ENCODE measurements at places on chromosomes 1 and 21. TPM values are rescaled to one million over a fixed set of nuclear protein-coding genes. Genes with fewer than 3 reads are reported as not detected.

- H3K4me1 ChIP-seq = peaks cover 24% of the 10 kb centered on the region
- DNase-seq = peak; percentile 33
- no peaks in the 10 kb centered on the region for H3K36me3 ChIP-seq
- H3K27me3 ChIP-seq = peaks cover 32% of the 10 kb centered on the region
Measured at GRCh38 chr1:156245451-156246232, 2.2 kb downstream of the PAQR6 start.

Gene HOOK1
- 7.8 TPM for total RNA-seq

GRCh38 chr1:232634096-232634495 is 4.2 kb upstream of the SIPA1L2 start:
- no peaks in the 10 kb centered on the region for H3K27me3 ChIP-seq
- peak; percentile 74 for DNase-seq

Gene LCE6A
- not detected for total RNA-seq

GRCh38 chr21:38525454-38525853 is 27.2 kb upstream of the ERG start:
- no peak overlapping the region for H3K27ac ChIP-seq
- H3K4me3 ChIP-seq = no peak overlapping the region
- no peaks in the 10 kb centered on the region for H3K4me1 ChIP-seq
- no peak for DNase-seq
- no peaks in the 10 kb centered on the region for H3K36me3 ChIP-seq
- no peaks in the 10 kb centered on the region for H3K27me3 ChIP-seq

DNA sequence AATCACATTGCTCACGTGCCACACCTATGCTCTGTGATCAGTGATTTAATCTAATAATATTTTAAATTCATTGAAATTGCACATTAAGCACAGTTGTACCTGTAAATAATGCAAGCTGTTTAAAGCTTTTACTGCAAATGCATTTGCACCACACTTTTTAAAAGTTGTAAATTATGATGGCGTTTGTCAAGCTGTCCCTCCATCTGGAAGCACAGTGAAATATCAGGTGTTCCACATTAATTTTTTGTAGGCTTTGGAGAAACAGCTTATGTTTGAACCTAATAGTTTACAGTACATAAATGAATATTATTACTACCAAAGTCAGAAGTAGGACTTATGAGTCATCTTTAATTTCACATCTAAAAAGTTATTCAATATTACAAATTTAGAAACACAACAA is 3.0 kb upstream of the DPYD start:
- peaks cover 14% of the 10 kb centered on the region for H3K4me1 ChIP-seq
- no peak overlapping the region for H3K27ac ChIP-seq
- no peaks in the 10 kb centered on the region for H3K27me3 ChIP-seq
- DNase-seq = no peak
- H3K4me3 ChIP-seq = no peak overlapping the region
- H3K36me3 ChIP-seq = no peaks in the 10 kb centered on the region

Gene ASCL5
- total RNA-seq = not detected

Gene SYDE2
- total RNA-seq = 28.8 TPM

- H3K27me3 ChIP-seq = no peaks in the 10 kb centered on the region
- H3K27ac ChIP-seq = no peak overlapping the region
- no peak for DNase-seq
Measured at GRCh38 chr1:119462964-119463363, 44.0 kb upstream of the HSD3B1 start.

DNA sequence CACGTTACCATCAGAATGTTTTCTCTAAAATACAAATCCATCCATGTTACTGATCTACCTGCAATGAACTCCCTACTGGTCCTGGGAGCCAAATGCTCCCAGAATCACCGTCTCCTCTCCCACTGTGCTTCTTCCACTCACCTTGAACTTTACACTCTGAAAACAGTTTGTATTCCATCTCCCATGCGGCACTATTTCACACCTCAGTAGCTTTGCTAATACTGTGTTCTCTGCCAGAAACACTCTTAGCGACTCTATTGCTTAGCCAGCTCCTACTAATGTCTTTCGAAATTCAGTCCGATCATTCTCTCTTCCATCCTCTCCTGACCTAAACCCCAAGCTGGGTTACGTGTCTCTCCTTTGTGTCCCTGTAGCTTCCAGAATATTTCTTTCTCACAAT is 284.4 kb upstream of the DUSP10 start:
- H3K36me3 ChIP-seq = no peaks in the 10 kb centered on the region
- no peak overlapping the region for H3K27ac ChIP-seq
- DNase-seq = no peak
- no peak overlapping the region for H3K4me3 ChIP-seq
- H3K27me3 ChIP-seq = no peaks in the 10 kb centered on the region
- no peaks in the 10 kb centered on the region for H3K4me1 ChIP-seq

Gene WARS2
- 6.4 TPM for total RNA-seq

DNA sequence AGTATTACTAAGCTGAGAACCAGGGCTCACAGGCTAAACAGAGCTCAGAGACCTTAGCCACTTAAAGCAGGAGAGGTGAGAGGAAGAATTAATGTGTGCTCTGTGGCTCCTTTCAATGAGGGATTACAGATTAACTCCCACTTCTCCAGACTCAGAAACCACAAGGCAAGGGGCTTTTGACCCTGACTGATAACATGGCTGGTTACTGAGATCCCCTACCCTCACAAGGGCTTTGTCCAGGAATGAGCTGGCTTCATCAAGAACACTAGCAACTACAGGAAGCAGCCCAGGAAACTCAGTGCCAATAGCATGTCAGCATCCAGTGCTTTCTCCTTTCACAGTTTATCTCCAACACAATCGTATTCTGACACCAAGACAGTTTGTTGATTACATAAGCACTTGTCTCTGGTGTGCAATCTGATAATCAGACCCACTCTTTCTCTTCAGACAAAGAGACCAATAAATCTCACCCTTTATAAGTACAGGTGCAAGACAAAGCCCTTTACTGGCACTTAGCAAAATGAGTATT is 38.8 kb downstream of the ERI3 start:
- DNase-seq = no peak
- H3K36me3 ChIP-seq = peaks cover 5% of the 10 kb centered on the region

Gene ERVH48-1
- total RNA-seq = not detected

Gene DHRS3
- total RNA-seq = 121 TPM

Gene TMEM269
- not detected for total RNA-seq

Gene TMEM240
- 4.2 TPM for total RNA-seq

- no peak overlapping the region for H3K27ac ChIP-seq
- DNase-seq = no peak
- H3K36me3 ChIP-seq = no peaks in the 10 kb centered on the region
- no peaks in the 10 kb centered on the region for H3K4me1 ChIP-seq
Measured at GRCh38 chr1:241600496-241600901, 39.7 kb downstream of the CHML start.

DNA sequence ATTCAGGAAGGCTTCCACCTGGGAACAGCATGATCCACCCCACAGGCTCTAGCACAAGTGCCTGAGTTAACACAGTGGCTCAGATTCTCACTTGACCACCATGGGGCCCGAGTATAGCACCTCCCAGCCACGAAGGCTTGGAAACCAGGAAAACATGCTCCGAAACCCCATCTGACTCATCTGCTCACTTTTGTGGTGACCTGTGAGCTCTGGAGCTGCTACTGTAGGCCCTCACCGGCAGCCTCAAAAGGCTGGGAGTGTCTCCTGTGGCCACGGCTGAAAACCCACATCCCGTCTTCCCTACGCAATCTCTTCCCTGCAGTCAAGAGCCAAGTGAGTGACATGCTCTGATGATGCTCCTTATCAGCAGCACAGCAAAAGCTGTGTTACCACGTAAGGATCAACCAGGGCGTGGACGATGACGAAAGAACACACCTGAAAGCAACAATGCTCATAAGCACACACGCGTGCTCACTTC is 81.4 kb downstream of the TGFBR3 start:
- no peak overlapping the region for H3K4me3 ChIP-seq
- peak overlapping the region; percentile 65 for H3K27ac ChIP-seq
- peaks cover 39% of the 10 kb centered on the region for H3K4me1 ChIP-seq
- no peaks in the 10 kb centered on the region for H3K36me3 ChIP-seq

Gene HSD3B2
- 3.0 TPM for total RNA-seq
